Activated naive CD4-positive, alpha-beta T cell (primary cell): ENCODE measurements at places on chromosomes 5 and 9.

- no peak for DNase-seq
Observed at GRCh38 chr9:92740009-92740408, 24.6 kb downstream of the BICD2 start.

DNA sequence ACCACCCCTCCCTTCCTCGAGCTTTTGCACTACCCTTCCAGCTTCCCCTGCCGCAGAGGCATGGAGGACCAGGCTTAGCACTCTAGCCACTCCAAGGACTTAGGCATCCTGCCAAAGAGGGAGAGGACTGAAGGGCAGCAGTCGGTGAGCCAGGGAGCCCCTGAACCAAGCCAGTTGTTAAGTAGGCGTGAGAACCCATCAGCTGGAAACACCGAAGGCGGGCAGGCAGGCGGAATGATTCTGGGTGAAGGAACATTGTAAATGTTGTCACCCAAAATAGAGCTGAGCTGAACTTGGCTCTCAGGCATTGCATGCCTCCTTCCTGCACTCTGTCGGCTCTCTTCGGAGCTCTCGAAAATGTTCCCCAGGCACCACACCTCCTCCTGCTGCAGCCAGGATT is 42.8 kb downstream of the NRG2 start:
- DNase-seq = no peak

DNA sequence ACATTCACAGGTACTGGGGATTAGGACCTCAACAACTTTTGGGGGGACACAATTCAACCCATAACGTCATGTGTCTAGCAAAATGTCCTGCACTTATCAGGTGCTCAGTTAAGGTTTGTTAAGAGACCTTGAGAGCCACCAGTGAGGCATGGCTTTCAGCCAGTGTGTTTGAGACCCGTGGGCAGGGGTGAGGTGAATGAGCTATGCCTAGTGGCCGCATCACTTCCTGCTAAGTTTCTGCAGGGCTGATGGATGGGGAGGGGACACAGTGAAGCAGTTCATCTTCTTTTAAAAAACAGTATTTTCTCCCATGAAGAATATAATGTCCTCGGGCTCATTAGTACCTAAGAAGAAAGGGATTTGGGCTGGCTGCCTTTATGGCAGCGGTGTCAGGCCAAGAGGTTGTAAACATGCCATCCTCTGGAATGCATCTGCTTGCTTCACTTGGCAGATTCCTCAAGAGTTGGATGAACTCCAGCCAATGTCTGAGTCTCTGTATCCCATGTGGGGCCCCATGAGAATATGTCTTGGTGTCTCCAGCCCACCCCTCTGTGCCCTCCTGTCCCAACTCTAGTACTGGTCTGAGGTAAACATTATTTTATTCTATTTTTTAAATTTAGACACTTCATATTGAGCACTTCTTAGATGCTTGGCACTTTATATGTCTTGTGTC is 282.2 kb downstream of the CWC27 start:
- DNase-seq = no peak

DNA sequence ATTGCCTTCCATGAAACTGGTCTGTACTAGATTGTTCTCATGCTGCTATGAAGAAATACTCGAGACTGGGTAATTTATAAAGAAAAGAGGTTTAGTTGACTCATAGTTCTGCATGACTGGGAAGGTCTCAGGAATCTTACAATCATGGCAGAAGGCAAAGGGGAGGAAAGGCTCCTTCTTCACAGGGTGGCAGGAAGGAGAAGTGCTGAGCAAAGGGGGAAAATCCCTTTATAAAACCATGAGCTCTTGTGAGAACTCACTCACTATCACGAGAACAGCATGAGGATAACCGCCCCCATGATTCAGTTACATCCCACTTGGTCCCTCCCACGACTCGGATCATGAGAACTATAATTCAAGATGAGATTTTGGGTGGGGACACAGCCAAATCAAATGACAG is 163.2 kb downstream of the RFK start:
- no peak for DNase-seq

DNA sequence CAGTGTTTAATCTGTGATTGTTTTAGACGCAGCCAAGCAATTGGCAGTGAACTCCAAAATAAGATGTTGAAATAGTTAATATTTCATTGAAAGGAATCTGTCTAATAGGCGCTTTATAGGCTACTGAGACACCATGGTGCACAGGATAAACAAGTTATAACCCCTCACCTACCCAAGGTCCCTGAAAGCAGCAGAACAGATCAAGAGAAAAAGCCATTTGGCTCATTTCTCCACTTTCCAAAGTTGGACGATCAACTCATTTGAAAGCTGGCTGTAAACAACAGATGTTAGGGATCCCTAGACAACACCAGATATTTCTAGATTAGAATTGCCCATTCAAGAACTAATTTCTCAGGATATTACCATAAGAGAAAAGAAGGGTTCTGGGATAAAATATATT is 4.9 kb downstream of the PUM3 start:
- no peak for DNase-seq

- no peak for DNase-seq
Observed at GRCh38 chr9:89493671-89494070, 4.2 kb downstream of the SEMA4D start.

- no peak for DNase-seq
Observed at GRCh38 chr5:33905381-33905780, 13.6 kb upstream of the ADAMTS12 start.

DNA sequence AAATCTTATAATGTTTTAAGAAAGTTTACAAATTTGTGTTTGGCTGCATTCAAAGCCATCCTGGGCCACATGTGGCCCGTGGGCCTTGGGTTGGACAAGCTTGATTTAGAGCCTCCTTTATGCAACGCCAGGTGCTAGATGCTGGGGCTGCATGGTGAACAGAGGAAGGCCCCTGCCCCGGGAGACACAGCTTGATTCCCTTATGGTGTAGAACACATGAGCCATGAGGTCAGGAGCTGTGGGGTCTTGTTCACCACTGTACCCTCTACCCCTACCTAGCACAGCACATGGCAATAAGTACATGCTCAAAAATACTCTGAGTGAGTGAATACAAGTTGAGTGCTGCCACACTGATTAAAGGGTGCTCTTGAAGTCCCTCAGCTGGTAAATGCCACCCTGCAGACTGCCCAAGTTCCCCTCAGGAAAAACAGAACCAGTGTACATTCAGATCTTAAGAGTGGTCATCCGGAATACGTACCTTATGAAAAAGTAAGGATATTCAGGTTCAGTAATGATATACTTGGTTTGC is 71.9 kb downstream of the ARRDC3 start:
- no peak for DNase-seq

DNA sequence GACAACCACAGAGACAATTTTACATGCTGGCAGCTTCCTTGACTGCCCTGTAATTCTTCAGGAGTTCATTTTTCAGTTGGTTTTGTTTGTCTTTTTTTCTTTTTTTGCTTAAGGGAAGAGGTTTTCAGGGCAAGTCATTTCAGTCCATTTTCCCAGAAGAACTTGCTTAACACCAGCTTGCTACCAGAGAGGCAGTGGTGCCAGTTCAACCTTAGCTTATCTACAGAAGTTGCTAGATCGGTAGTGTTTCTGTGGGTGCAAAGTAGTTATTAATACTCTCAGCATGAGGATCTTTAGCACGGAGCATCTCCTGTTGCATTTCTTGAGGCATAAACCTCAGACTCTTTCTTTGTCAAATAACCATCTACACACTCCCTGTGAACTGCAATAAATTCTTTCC is 1.1 kb downstream of the SPEF2 start:
- no peak for DNase-seq

DNA sequence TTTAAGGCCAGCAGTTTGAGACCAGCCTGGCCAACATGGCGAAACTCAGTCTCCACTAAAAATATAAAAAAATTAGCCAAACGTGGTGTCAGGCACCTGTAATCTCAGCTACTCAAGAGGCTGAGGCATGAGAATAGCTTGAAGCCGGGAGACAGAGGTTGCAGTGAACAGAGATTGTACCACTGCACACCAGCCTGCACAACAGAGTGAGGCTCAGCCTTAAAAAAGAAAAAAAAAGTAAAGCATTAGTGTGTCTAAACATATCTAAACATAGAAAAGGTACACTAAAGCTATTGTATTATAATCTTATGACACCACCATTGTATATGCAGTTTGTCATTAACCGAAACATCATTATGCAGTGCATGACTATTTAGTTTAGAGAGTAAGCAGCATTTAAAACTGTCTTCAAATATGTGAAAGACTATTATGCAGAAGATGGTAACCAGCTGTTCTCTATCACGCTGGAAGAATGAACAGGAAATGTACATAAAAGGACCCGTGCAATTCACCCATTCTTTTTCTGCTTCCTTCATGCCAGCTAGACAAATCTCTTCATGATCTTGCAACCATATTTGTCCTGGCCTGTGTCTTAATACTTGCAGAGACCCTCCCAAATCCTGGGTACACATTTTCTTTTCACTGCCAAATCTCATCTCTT is 58.6 kb downstream of the ITGA1 start:
- DNase-seq = no peak

GRCh38 chr9:126703866-126704156 is 90.1 kb downstream of the LMX1B start:
- DNase-seq = no peak

DNA sequence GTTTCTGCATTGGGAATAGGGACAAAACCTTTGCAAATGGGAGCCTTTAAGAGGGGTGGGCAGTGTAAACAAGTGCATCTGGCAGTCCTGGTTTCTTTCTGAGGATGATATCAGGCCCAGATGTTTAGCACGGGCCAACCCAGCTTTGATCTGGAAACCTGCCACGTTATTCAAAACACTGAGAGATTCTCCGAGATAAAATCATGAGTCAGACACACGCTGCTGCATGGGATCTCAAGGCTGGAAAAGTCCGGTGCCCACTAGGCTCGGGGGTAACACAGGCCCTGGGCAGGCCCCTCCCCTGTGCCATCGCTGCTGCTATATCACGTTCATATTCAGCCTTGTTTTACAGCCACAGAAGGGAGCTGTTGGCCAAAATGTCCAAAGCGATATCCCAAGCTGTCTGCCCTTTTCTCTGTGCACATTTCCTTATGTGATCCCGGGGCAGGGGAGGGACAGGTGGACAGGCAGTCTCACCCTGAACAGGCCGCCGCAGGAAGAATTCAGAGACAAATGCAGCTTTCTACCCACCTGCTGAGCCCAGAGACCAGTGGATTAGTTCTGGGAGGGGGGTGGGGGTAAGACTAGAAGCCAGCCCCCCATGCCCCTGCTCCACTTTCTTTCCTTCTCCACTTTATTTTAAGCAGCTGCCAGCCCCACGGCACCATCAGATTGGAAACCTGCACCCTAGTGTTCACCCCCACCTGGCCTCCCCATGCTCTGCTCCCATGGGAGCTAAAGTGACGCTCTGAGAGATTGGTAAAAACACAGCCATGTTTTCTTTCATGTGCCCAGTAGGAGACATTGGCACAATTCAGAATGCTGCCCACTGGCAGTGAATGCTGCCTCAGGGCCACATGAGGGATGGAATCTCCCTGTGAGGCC is 63.1 kb downstream of the TMOD1 start:
- no peak for DNase-seq

DNA sequence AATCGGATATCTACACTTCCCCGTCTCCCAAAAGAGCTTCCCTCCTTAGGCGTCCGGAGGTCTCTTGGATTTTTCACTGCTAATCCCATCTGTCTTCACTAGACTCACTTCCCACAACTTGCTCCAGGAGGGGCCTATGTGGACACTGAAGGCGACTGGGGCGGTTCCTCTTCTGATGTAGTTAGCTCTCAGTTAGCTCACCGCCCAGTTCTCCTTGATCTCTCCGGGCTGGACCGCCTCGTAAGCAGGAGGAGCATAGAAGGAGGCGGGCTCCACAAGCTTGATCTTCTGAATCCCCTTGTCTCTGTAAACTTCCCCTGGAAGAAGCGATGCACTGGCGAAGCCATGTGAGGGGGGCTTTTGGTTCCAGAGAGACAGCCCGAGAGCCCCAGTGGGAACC is 112.0 kb upstream of the SELENOP start:
- no peak for DNase-seq

- DNase-seq = no peak
Observed at GRCh38 chr5:88813244-88813643, 69.7 kb downstream of the MEF2C start.

GRCh38 chr5:93589152-93589828 is 6.3 kb downstream of the NR2F1 start:
- no peak for DNase-seq
